Astrocyte of the spinal cord (primary cell): ENCODE measurements at places on chromosomes 1 and 21.

DNA sequence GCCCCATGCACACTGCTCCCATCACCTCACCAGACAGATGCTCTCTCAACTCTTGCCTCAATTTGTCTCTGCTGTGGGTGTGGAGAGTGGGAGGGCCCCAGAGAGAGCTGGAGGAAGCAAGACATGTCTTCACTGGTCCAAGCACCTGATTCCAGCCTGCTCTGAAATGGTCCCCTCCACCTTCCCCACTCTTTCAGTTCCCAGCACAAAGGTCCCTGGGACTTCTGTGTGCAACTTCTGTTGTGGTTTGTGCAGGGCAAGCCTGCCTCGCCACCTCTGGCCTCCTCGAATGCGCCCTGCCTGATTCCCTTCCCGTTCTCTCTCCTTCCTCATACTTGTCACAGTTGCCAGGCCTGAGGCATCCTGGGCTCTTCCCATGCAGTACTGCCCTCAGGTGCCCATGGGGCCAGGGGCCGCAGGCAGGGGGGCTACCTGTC lies 119.3 kb downstream of the SYT2 start:
- DNase-seq = no peak

- no peak for DNase-seq
These were observed 122.1 kb upstream of the SERBP1 start for GRCh38 chr1:67552336-67552759.

DNA sequence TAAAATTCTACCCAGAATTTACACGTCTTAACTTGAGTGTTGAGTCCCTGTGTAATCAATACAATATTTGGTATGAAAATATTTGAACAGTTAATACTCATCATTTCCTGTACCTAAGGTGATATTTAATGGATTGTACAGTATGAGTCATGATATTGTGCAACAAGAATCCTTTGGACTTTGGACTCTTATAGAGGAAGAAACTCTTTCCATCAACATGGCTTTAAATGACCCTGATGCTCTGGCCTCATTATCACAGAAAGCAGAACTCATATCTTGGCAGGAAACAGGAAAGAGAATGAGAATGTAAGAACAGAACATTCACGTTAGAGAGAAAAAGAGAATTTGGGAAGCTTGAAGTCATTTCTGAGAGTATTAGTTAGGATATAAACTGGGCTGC lies 168.8 kb upstream of the B3GALT2 start:
- DNase-seq = no peak

- no peak for DNase-seq
These were observed 25.1 kb upstream of the RNF186 start for GRCh38 chr1:19840228-19840627.

GRCh38 chr1:27044613-27045151 lies 32.0 kb upstream of the TENT5B start:
- peak; percentile 69 for DNase-seq

DNA sequence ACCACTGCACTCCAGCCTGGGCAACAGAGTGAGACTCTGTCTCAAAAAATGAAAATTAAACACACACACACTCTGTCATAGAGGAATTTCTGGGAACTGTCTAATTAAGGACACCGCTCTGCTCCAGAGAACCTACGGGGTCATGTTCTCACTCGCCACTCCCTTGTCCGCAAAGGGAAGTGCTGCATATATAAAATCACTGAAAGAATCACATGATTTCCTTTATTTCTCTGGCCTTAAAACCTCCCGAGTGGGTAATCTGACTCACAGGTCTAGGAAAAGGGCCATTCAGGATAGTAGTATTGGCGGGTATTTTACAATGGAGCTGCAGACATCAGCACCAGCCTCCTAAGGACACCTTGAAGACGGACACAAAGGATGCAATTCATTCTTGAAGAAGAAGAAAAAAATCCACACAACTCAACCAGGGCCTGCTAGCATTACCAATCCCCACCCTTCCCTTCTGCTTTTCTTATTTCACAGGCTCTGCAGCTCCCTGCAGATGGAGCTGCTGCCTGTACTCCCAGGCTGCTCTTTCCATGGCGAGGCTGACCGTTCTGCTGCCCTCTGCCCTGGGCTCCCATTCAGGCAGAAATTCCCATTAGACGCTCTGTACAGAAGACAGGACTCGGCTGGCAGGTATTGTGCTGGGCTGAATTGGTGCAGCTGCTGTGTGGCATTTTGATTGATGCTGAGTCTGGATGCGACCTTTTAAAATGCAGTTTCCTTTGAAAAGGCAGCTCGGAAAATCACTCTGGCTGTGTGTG lies 53.3 kb upstream of the FAM89A start:
- DNase-seq = peak; percentile 11

GRCh38 chr1:59027177-59027576 lies 243.3 kb upstream of the JUN start:
- DNase-seq = no peak

DNA sequence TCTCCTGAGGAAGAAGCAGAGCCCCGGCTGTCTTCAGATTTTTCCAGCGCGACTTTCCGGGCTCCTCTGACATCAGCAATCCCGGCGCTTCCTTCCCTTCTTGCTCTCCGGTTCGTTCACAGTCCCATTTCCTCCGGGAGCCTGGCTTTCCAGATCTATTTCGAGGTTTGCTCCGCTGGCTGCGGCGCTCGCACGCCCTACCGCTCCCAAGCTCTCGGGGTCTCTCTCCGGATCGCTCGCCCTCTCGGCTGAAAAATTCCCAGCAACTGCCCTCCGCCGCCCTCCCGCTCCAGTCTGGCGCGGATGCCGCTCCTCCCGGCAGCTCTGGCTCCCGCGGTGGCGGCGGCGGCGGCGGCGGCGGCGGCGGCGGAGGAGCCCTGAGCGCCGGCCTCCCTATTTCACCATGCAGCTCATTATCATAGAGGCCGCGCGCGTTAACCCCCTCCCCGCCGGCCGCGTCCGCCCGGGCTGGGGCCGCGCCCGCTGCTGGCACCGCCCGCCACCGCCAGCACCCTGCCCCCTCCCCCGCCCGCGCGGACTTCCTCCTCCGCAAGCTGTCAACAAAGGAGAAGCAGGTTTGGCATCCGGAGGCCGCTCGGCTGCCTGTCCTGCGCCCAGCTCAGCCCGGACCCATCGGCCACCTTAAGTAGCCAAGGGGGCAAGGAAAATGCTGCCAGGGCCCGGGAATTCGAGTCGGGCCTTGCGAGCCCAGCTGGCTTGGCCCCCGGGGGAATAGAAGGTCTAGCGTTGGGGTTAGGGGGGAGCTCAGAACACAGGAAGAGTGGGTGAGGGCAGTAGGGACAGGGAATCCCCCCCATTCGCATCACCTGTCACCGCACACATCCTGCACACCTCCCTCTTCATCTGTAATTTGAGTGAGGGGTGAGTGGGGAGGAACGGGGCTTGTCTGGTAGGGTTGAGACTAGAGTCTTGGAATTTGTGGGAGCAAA lies at the start of gene PLXNA2:
Gene PLXNA2, minus strand, starts transcription at position 418 of the 950 bp plus-strand sequence. CDS start 26,462 bp downstream, outside the sequence.
- DNase-seq = peak; percentile 62

GRCh38 chr1:84428235-84428634 lies 30.0 kb downstream of the DNASE2B start:
- DNase-seq = no peak

GRCh38 chr1:84883286-84883685 lies 9.7 kb downstream of the LPAR3 start:
- DNase-seq = no peak

DNA sequence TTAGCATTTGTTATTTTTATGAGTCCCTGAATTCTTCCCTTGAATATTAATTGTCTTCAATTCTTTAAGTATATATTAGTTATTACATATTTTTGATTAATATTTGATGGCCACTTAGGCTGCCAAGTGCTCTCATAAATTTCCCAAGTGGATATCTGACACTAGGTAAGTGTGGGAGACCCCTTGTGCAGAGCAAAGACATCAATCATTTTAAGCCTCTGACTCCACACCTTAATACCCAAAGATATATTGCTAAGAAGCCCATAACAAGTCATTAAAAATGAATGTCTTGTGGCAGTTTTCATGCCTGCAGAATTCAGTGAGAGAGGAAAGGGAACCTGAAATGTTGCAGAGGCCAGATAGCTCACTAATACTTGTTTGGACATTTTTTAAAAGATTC lies 58.4 kb upstream of the PROX1 start:
- DNase-seq = no peak

DNA sequence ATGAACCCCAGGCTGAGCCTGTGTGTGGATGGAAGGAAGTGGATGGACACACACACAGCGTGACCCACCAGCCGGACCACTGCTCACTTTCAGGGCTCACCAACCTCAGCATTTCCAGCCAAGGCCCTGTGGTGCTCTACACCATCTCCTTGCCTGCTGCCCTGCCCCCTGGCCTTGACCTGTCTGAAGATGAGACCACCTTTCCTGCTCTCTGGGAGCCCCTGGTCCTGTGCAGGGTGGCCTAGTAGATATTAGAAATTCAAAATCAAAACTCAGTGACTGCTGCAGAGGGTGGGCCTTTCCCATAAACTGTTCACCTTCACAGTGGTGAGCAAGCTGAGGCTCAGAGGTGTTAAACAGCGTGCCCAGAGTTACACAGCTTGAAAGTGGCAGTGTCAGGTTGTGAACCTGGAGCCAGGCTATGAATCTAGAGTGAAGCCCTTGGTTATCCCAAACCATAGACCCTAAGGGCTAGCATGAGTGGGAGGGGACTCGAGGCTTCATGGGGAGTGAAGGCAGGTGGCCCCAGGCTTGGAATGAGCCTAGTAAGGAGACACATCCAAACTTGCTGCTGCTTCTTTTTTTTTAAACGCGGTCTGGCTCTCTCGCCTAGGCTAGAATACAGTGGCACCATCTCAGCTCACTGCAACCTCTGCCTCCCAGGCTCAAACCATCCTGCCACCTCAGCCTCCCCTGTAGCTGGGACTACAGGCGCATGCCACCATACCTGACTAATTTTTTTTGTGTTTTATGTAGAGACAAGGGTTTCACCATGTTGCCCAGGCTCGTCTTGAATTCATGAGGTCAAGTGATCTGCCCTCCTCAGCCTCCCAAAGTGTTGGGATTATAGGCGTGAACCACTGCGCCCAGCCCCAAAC lies 41.5 kb downstream of the MAN1C1 start:
- DNase-seq = no peak

DNA sequence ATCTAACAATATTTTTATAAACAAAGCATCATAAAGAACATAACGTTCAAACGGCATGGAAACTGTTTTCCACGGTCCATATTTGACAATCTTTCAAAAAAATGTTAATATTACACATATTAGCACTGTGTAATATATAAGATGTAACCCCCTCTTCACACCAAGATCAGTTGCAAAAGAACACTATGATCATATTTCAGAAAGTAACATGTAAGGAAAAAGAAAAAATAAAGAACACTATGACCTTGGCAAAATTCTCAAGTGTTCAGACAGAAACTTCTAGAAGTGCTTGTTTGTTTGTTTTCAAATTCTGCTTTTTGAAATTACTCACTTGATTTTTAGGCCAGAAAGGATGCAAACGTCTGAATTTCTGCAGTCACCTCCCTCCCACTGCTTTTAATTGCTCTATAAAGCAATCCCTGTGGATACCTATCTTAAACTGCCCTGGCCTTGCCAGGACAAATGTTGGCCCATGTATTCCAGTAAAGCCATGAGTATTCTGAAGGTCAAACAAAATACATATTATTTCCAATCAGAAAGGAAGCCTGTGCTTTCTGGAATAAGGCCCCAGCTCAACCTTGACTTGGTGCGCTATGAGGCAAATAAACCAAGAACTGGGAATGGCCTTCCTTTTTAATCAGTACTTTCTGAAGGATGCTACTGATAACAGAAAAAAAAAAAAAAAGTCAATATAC lies 68.6 kb downstream of the TGFBR3 start:
- no peak for DNase-seq
